HFFc6 (cell line): ENCODE measurements at places on chromosomes 16 and 17.

DNA sequence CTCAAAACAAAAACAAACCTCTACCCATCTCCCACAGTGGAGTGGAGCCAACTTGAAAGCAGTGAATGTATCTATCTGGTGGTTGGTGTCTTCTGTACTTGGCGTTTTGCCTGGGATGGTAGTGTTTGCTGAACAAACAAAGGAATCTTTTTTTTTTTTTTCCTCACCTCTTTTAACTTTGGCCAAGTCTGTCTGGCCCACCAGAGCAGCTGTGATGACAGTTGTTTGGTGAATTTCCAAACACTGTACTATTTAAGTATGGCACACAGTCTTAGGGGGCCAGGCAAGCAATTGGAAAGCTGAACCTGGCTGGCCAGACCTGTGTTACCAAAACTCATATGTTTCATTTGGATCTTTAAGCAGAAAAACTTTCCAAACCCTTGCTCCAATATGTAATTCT is 101.8 kb upstream of the CDH13 start:
- DNase-seq = no peak

DNA sequence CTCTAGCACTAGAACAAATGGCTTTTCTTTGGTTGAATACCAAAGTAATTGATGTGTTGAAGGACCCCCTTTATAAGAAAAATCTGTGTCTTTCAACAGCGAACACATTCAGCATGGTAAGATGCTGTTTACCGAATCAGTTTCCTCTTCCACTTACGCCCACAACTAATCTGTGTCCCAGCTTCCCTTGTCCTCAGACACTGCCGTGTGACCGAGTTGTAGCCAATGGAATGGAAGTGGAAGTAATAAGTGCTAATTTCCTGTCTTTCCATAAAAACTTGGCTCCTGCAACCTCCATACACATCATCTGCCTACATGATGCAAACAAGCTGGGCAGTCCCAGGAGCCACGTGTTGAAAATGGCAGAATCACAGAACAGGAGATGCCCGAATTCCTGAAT is 10.4 kb downstream of the CDIPT start:
- peak; percentile 50 for DNase-seq

DNA sequence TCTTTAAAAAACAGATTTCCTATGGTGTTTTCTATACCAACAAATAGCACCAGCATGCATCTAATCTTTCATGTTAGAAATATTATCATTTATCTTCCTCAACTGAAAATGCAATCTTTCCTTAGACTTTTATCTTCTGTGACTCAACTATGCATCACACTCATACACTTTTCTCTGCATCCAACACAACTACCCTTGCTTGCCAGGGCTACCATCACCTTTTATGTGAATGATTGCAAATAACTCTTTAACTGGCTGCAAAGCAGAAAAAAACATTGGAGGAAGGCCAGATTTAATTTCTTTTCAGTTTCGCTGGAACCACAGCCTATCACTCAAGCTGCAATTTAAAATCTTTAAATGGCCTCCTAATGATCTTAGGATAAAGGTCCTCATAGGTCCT is 212.9 kb downstream of the CDH8 start:
- DNase-seq = no peak

DNA sequence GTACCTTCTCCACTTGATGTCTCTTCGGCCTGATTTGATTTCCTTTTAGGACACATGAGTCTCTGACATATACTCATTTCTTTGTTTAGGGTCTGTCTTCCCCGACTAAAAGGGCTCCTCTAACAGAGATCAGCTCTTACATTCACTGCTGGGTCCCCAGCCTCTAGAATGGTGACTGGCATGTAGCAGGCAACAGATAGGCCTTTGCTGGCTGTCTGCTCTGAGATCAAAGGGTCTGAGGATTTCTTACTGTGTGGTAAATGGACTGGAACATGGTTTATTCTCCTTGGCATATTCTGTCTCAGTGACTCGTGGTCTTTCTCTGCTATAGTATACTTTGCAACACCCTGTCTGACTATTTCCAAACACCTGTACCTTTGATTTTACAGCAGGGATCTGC is 16.7 kb downstream of the DNAAF1 start:
- DNase-seq = no peak

- DNase-seq = no peak
Observed at GRCh38 chr17:2710071-2710802, 1.3 kb downstream of the CLUH start.

GRCh38 chr17:29461483-29462206 is 71.5 kb downstream of the TAOK1 start:
- no peak for DNase-seq

- DNase-seq = no peak
Observed at GRCh38 chr16:104355-104754, 26.3 kb downstream of the MPG start.

- DNase-seq = no peak
Observed at GRCh38 chr16:87490096-87490798, 2.6 kb downstream of the ZCCHC14 start.

DNA sequence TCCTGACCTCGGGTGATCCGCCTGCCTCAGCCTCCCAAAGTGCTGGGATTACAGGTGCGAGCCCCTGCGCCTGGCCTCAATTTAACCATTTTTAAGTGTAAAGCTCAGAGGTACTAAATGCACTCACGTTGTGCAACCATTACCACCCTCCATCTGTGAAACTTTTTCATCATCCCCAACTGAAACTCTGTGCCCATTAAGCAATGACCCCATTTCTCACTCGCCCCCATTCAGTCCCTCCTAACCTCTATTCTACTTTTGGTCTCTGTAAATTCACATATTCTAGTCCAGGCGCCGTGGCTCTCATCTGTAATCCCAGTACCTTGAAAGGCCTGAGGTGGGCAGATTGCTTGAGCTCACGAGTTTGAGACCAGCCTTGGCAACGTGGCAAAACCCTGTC is 8.3 kb upstream of the SPNS3 start:
- DNase-seq = no peak

- DNase-seq = no peak
Observed at GRCh38 chr17:56536766-56537165, 56.7 kb upstream of the NOG start.

GRCh38 chr17:72861811-72862210 is 230.7 kb downstream of the SLC39A11 start:
- no peak for DNase-seq

DNA sequence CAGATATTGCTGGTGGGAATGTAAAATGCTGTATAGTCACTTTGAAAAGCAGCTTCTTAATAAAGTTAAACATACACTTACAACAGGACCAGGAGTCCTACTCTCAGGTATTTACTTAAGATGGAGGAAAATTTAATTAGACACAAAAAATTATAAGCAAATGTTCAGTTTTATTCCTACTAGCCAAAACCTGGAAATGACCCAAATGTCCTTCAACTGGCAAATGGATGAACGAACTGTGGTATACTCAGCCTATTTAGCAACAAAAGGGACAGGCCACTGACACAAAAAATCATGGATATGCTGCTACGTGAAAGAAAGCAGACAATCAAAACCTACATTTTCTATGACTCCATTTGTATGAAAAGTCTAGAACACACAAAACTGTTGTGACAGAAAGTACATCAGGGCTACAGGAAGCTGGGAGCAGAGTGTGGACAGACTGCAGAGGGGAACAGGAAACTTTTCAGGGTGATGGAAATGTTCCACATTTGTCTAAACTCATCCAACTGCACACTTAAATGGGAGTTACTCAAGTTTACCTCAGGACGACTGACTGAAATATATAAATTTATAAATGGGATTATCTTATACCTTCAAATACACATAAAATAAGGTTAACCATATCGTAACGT is 49.3 kb upstream of the MNT start:
- no peak for DNase-seq

DNA sequence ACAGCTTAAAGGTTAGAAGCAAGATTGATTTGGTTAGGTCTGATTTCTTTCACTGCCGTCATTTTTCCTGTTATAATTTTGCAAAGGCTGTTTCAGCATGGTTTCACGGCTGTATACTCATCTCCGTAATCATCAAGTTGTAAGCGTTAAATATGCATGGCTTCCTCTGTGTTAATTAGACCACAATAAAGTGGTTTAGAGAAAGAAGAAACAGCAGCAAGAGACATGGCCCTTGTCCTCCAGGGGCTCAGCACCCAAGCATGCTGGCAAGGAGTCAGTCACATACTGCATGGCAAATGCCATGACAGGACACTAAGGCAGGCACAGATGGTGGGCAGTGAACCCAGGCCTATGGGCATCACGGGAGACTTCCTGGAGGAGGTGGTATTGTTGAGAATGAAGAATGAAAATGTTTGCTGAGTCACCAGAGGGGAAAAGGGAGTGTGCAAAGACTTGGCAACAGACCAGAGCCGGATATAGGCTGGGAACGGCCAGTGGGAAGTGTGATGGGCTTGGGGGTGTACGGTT is 61.4 kb upstream of the PLCG2 start:
- no peak for DNase-seq

GRCh38 chr16:57166951-57167350 is 18.9 kb downstream of the PSME3IP1 start:
- DNase-seq = no peak

- no peak for DNase-seq
Observed at GRCh38 chr17:3887804-3888203, 5.0 kb downstream of the CAMKK1 start.
